H9 (cell line): ENCODE measurements at places on chromosomes 7 and 10.

GRCh38 chr7:47521816-47522561 is 59.9 kb downstream of the TNS3 start:
- H3K27ac ChIP-seq, result no peak overlapping the region
- peaks cover 8% of the 10 kb centered on the region; the same call in 1 of the 2 replicates for H3K36me3 ChIP-seq
- no peak for DNase-seq

DNA sequence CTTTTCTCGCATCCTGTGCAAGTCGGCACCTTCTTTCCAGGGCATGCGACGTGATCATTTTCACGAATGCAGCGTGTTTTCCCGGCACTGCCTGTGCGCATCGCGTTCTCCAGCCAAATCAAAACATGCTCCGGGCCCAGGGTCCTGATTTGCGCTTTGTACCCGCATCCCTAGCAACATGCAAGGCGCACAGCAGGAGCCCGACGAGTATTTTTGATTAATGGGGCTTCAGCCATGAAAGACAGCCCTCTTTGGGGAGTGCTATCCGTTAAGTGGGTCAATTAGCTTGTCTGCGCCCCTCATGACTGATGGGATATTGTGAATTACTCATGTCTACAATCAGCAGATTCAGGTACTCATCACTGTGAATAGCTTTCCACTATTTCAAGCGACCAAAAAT is 243.3 kb upstream of the RNF32 start:
- H3K27ac ChIP-seq, result no peak overlapping the region
- H3K4me3 ChIP-seq, result no peak overlapping the region
- H3K27me3 ChIP-seq, result no peaks in the 10 kb centered on the region
- no peak for DNase-seq
- H3K36me3 ChIP-seq, result no peaks in the 10 kb centered on the region
- H3K4me1 ChIP-seq, result no peaks in the 10 kb centered on the region

DNA sequence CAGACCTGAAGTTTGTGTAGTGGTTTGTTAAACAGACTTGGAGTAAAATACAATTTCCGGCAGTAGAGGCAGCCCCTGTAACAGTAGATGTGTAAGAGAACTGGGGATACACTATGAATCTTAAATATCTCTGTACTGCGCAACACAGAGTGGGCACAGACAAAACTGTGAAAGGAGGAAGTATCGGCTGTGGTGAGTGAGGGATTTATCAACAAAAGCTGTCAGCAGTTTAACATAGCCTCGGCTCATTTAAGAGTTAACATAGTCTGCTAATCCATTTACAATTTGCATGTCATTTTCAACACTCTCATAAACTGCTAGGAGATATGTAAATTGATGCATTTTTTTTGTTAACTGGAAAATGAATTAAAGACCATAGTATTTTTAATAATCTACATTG is 225.2 kb downstream of the ZWINT start:
- H3K27me3 ChIP-seq, result no peaks in the 10 kb centered on the region
- no peak for DNase-seq
- no peak overlapping the region for H3K4me3 ChIP-seq
- no peaks in the 10 kb centered on the region for H3K36me3 ChIP-seq
- H3K27ac ChIP-seq, result no peak overlapping the region
- H3K4me1 ChIP-seq, result no peaks in the 10 kb centered on the region

- H3K27me3 ChIP-seq, result no peaks in the 10 kb centered on the region
- H3K4me3 ChIP-seq, result no peak overlapping the region
- no peak overlapping the region for H3K27ac ChIP-seq
- DNase-seq, result no peak
- H3K36me3 ChIP-seq, result no peaks in the 10 kb centered on the region
- H3K4me1 ChIP-seq, result no peaks in the 10 kb centered on the region
Observed at GRCh38 chr7:47873762-47874161, 74.5 kb downstream of the PKD1L1 start.

GRCh38 chr7:101900103-101900502 is 82.7 kb downstream of the CUX1 start:
- H3K27ac ChIP-seq, result no peak overlapping the region
- DNase-seq, result no peak
- H3K27me3 ChIP-seq, result no peaks in the 10 kb centered on the region

- no peaks in the 10 kb centered on the region for H3K4me1 ChIP-seq
Observed at GRCh38 chr7:25646726-25647413, 418.6 kb upstream of the NPVF start.

DNA sequence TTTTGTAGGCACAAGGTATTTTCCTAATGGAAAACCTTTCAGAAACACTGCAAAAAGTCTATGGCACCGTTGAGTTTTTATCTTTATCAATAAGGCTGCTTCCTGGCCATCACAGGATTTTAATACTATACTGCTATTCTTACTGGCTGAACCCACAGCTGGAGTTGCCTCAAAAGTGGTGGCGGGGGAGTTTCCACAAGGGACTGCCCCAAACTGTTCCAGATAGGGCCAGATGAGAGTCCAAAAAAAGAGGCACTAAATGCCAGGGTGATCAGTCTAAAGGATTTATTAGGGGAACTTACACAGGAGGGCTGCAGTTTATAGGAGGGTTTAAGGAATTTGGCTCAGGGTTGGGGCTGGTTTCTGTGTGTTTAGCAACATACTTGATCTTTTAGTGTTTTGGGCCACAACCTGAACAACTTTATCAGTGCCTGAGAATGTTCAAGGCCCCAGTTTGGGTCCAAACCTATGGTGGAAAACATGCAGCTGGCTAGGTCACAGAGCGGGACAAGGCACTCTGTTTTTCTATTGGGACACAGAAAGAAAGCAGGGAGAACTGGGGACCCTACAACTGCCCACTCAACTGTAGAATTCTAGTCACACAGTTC is 41.4 kb downstream of the STAM start:
- no peaks in the 10 kb centered on the region for H3K4me1 ChIP-seq
- no peaks in the 10 kb centered on the region for H3K27me3 ChIP-seq
- DNase-seq, result no peak
- H3K4me3 ChIP-seq, result no peak overlapping the region
- peaks cover 9% of the 10 kb centered on the region; the same call in 1 of the 2 replicates for H3K36me3 ChIP-seq

DNA sequence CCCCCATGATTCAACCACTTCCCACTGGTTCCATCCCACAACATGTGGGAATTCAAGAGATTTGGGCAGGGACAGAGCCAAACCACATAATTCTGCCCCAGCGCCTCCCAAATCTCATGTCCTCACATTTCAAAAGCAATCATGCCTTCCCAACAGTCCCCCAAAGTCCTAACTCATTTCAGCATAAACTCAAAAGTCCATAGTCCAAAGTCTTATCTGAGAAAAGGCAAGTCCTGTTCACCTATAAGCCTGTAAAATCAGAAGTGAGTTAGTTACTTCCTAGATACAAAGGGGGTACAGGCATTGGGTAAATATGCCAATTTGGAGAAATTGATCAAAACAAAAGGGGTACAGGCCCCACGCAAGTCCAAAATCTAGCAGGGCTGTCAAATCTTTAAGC is 272.9 kb downstream of the MAGI2 start:
- no peaks in the 10 kb centered on the region for H3K4me1 ChIP-seq
- H3K27me3 ChIP-seq, result no peaks in the 10 kb centered on the region
- H3K27ac ChIP-seq, result no peak overlapping the region
- DNase-seq, result no peak

DNA sequence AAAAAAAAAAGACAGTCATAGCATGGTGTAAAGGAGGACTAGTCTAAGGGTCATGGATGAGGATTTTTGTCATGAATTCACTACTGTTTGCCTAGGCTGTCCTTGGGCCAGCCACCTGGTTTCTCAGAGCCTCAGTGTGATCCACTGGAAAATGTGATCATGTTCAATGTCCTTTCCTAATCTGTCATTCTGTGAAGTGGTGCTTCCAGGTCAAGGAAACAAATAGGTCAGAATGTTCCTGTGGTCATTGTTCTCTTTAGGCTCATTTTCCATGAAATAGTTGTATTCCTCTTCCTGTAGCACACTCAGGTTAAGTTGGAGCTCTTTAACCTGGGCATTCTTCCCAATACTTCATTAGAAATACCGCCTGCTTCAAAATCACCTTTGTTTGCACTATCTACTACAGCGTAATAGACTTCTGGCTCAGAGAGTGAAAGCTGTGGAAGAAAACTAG is 16.5 kb downstream of the CD36 start:
- H3K27ac ChIP-seq, result no peak overlapping the region
- no peaks in the 10 kb centered on the region for H3K36me3 ChIP-seq
- no peaks in the 10 kb centered on the region for H3K4me1 ChIP-seq
- DNase-seq, result no peak
- no peaks in the 10 kb centered on the region for H3K27me3 ChIP-seq

- no peak overlapping the region for H3K27ac ChIP-seq
- H3K4me1 ChIP-seq, result no peaks in the 10 kb centered on the region
- no peak overlapping the region for H3K4me3 ChIP-seq
- no peak for DNase-seq
- H3K27me3 ChIP-seq, result no peaks in the 10 kb centered on the region
Observed at GRCh38 chr7:26630361-26630760, 234.0 kb downstream of the SKAP2 start.

- no peak overlapping the region for H3K4me3 ChIP-seq
- no peaks in the 10 kb centered on the region; the same call in 1 of the 2 replicates for H3K36me3 ChIP-seq
- H3K27ac ChIP-seq, result no peak overlapping the region
Observed at GRCh38 chr7:3056234-3057065, 12.8 kb upstream of the CARD11 start.

GRCh38 chr7:28269700-28270361 is 89.2 kb upstream of the JAZF1 start:
- DNase-seq, result no peak
- H3K36me3 ChIP-seq, result peaks cover 3% of the 10 kb centered on the region; the same call in 2 of the 3 replicates
- H3K4me1 ChIP-seq, result no peaks in the 10 kb centered on the region
- no peaks in the 10 kb centered on the region for H3K27me3 ChIP-seq
- no peak overlapping the region for H3K4me3 ChIP-seq

- H3K36me3 ChIP-seq, result no peaks in the 10 kb centered on the region
- H3K4me3 ChIP-seq, result no peak overlapping the region
- H3K27ac ChIP-seq, result no peak overlapping the region
- H3K27me3 ChIP-seq, result no peaks in the 10 kb centered on the region
- peaks cover 12% of the 10 kb centered on the region; the same call in 1 of the 2 replicates for H3K4me1 ChIP-seq
Observed at GRCh38 chr7:150324373-150324961, 1.1 kb upstream of the ACTR3C start.

GRCh38 chr10:10527861-10528562 is 489.7 kb upstream of the CELF2 start:
- DNase-seq, result no peak
- peaks cover 2% of the 10 kb centered on the region; the same call in 1 of the 2 replicates for H3K4me1 ChIP-seq
- no peak overlapping the region for H3K27ac ChIP-seq

DNA sequence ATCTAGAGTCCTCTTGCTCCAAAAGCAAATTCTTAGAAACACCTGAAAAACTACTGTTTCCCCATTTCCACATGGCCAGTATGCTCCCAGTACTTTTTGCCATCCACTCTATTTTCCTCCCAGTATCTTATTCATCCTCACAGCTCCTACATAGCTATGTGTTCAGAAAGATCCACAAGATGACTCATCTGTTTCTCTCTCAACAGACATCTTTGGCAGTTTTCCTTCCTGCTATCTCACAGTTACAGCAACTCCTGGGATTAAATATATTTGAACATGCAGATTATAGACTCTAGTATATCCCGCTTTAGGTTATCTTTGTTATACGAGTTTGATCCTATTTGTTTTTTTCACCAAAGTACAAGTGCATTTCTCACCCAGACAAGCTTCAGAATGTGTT is 675.6 kb upstream of the POT1 start:
- H3K27ac ChIP-seq, result no peak overlapping the region
- no peaks in the 10 kb centered on the region for H3K27me3 ChIP-seq
- no peak for DNase-seq
- no peaks in the 10 kb centered on the region for H3K36me3 ChIP-seq
- no peak overlapping the region for H3K4me3 ChIP-seq
- no peaks in the 10 kb centered on the region for H3K4me1 ChIP-seq

DNA sequence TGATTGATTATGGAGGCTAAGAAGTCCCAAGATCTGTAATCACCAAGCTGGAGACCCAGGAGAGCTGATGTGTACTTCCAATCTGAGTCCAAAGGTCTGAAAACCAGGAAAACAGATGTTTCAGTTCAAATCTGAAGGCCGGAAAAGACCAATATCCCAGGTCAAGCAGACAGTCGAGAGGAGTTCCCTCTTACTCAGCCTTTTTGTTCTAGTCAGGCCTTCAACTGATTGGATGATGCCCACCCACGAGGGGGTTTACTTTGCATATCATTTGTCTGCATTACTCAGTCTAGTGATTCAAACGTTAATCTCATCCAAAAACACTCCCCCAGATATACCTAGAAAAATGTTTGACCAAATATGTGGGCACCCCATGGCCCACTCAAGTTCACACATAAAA is 7.4 kb upstream of the ARID5B start:
- H3K27me3 ChIP-seq, result peaks cover 18% of the 10 kb centered on the region; the same call in 1 of the 2 replicates
- H3K36me3 ChIP-seq, result no peaks in the 10 kb centered on the region
- H3K4me1 ChIP-seq, result no peaks in the 10 kb centered on the region
- H3K27ac ChIP-seq, result no peak overlapping the region
- no peak for DNase-seq

DNA sequence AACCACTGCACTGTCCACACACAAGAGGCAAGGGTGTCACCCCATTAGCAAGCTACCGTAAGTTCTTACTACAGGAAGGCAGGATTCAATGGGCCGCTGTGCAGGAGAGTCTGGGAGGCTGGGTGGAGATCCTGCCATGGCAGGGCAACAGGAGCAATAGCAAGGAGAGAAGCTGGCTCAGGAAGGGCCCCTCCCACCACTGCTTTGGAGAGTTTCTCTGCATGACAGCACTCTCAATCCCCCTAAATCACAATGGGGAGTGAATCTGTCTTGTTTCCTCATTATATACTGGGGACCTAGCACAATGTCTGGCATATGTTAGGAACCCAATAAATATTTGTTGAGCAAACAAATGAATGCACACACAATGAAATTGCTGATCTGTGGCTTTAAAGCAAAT is 83.2 kb upstream of the SFMBT2 start:
- H3K4me1 ChIP-seq, result no peaks in the 10 kb centered on the region
- H3K36me3 ChIP-seq, result no peaks in the 10 kb centered on the region
- H3K4me3 ChIP-seq, result no peak overlapping the region
- no peak overlapping the region for H3K27ac ChIP-seq

- H3K27ac ChIP-seq, result no peak overlapping the region
- DNase-seq, result no peak
- H3K27me3 ChIP-seq, result no peaks in the 10 kb centered on the region
- H3K4me1 ChIP-seq, result no peaks in the 10 kb centered on the region
Observed at GRCh38 chr7:117083648-117084047, 130.3 kb downstream of the ST7 start.

DNA sequence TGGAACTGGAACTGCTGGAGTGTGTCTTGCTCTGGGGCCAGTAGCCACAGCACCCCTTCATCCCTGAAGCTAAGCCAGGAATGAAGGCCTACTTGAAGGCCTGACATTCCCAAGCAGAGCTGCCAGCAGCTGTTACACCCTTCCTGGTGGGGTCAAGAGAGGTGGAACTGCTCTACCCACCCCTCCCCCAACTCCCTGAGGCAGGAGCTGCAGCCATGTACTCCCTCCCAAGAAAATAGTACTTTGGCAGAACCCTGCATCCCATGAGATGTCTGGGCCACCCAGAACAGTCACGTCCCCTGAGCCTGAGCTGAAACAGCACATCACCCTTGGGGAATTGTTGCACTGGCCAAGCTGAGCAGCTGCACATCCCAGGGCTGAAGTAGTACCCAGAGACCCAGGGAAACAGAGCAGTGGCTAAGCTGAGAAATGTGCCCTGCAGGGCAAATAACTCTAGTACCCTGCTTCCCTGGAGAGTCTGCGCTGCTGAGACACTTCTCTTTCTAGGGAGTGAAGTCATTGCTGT is 63.4 kb upstream of the PLA2G12B start:
- DNase-seq, result no peak
- H3K4me1 ChIP-seq, result no peaks in the 10 kb centered on the region
- no peak overlapping the region for H3K27ac ChIP-seq
- no peaks in the 10 kb centered on the region for H3K27me3 ChIP-seq
- no peak overlapping the region for H3K4me3 ChIP-seq
